ENCODE measurements at places on chromosomes 7 and 10. TPM values are rescaled to one million over a fixed set of nuclear protein-coding genes. Genes with fewer than 3 reads are reported as not detected.

TAS2R5 gene
- total RNA-seq = 0.84 TPM

GARIN1A gene
- 0.21 TPM for total RNA-seq

GRID2IP gene
- total RNA-seq = 0.50 TPM

CDC14C gene
- not detected for total RNA-seq

CPA5 gene
- total RNA-seq = 3.2 TPM

FZD1 gene
- 0.08 TPM for total RNA-seq

ERVW-1 gene
- not detected for total RNA-seq

OR2F2 gene
- not detected for total RNA-seq

EEF1AKMT2 gene
- total RNA-seq = 19.1 TPM

FAM25A gene
- total RNA-seq = not detected

MLXIPL gene
- total RNA-seq = not detected

CFAP46 gene
- total RNA-seq = 0.19 TPM

CC2D2B gene
- not detected for total RNA-seq

NPTX2 gene
- total RNA-seq = 0.13 TPM

FFAR4 gene
- total RNA-seq = not detected

C7orf57 gene
- total RNA-seq = 2.1 TPM

MORN4 gene
- total RNA-seq = 3.6 TPM

SPDYE2 gene
- 0.23 TPM for total RNA-seq

CPN1 gene
- total RNA-seq = not detected

CCDC7 gene
- total RNA-seq = 7.4 TPM

CLDN4 gene
- not detected for total RNA-seq

CCL24 gene
- not detected for total RNA-seq

CALCR gene
- not detected for total RNA-seq

SPDYE8 gene
- total RNA-seq = not detected

LRIT1 gene
- not detected for total RNA-seq

ZNF22 gene
- 34.2 TPM for total RNA-seq

WNT2 gene
- total RNA-seq = not detected

ANXA8L1 gene
- total RNA-seq = not detected

NPY gene
- not detected for total RNA-seq

ELFN1 gene
- total RNA-seq = 0.17 TPM

NPC1L1 gene
- total RNA-seq = not detected

SLC18A3 gene
- total RNA-seq = not detected

JAKMIP3 gene
- total RNA-seq = 0.42 TPM

TRIL gene
- total RNA-seq = not detected

PDLIM1 gene
- 0.44 TPM for total RNA-seq

SLC26A4 gene
- 4.5 TPM for total RNA-seq

LOXL4 gene
- total RNA-seq = not detected

PTF1A gene
- not detected for total RNA-seq

DPP6 gene
- total RNA-seq = not detected

PRKG1 gene
- total RNA-seq = not detected

RARRES2 gene
- total RNA-seq = not detected

OSBPL3 gene
- total RNA-seq = 74.0 TPM

SPOCK2 gene
- total RNA-seq = 48.8 TPM

TSPAN15 gene
- total RNA-seq = 1.7 TPM

TLX1 gene
- total RNA-seq = not detected

PLPP4 gene
- total RNA-seq = not detected

SFRP5 gene
- total RNA-seq = 0.11 TPM

HABP2 gene
- total RNA-seq = not detected

OR2A42 gene
- not detected for total RNA-seq

ZNF394 gene
- total RNA-seq = 27.2 TPM

TMEM248 gene
- total RNA-seq = 85.2 TPM

BZW2 gene
- 147 TPM for total RNA-seq

FGL2 gene
- total RNA-seq = 2.1 TPM

OR2A12 gene
- not detected for total RNA-seq

PPP1R3A gene
- total RNA-seq = not detected

NKX2-3 gene
- total RNA-seq = not detected

GRID1 gene
- total RNA-seq = not detected

ADCK2 gene
- total RNA-seq = 32.2 TPM

CFAP69 gene
- total RNA-seq = 0.48 TPM
